SJSA1 (cell line): ENCODE measurements at places on chromosomes 1 and 21. TPM values are rescaled to one million over a fixed set of nuclear protein-coding genes. Genes with fewer than 3 reads are reported as not detected.

- no peak for DNase-seq
Measured at GRCh38 chr1:86289161-86289560, 107.0 kb downstream of the ODF2L start.

GRCh38 chr1:102919659-102920058 is 188.7 kb downstream of the COL11A1 start:
- DNase-seq, result no peak

GRCh38 chr1:230159580-230159979 is 92.5 kb downstream of the GALNT2 start:
- DNase-seq, result no peak

The ERMAP gene
- 8.2 and 9.4 TPM in 2 replicates for total RNA-seq

The MPL gene
- not detected in 2 replicates for total RNA-seq
